AG08396 (cell line): ENCODE measurements at places on chromosomes 7 and 10.
A peak's percentile ranks its signal among the peaks of the same experiment; 100 is the strongest.

DNA sequence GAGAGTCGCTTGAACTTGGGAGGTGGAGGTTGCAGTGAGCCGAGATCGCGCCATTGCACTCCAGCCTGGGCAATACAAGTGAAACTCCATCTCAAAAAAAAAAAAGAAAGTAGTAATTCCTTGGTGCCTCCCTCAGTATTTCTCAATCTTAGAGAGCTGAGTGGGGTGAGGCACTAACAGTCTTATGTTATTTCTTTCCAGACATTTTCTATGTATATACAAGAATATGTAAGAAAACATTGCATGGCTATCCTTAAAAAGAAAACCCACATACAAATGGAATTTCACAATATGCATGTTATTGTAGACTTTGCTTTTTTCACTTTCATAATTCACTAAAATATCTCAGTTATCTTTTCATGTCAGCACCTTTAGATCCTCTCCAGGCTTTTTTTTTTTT is 13.6 kb upstream of the SLF2 start:
- no peak for DNase-seq

GRCh38 chr7:79636849-79637248 is 183.4 kb upstream of the MAGI2 start:
- no peak for DNase-seq

GRCh38 chr7:127886248-127886647 is 145.0 kb downstream of the LRRC4 start:
- no peak for DNase-seq

GRCh38 chr7:123773481-123773880 is 24.7 kb upstream of the WASL start:
- DNase-seq, result no peak

- no peak for DNase-seq
These were observed 103.3 kb upstream of the IGFBP3 start for GRCh38 chr7:46024263-46024916.

DNA sequence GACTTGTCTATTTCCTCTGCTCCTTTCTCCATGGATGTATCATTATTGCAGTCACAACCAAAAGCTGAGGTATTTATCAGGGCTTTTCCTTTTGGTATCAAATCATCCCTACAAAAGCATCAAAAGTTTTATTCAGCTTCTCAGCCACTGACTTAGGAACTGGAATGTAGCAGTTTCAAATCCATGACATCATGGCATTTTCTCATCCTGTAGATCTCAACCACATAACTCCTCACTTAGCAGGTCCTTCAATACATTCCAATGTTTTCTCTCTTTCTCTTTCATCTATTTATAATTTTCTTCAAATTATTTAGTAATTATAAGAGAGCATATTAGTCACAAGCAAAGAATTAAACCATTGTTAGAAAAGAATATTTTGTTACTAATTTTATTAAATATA is 537.4 kb upstream of the SORCS1 start:
- DNase-seq, result peak; percentile 3

DNA sequence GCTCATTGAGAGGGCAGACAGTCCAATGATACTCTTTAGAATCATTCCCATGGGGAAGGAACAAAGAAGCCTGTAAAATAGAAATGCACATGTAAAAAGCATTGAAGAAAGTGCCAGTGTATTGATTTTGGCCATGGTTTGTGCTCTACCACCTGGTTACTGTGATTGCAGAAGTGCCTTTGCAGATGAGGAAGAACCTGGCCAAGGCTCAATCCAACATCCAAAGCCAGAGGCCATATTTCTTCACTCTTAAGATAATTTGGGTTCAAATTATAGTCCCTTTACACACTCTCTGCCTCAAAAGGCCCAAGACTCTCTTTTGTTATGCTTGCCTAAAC is 122.1 kb downstream of the EGFR start:
- no peak for DNase-seq

- no peak for DNase-seq
These were observed 477.3 kb upstream of the CELF2 start for GRCh38 chr10:10540398-10540797.

DNA sequence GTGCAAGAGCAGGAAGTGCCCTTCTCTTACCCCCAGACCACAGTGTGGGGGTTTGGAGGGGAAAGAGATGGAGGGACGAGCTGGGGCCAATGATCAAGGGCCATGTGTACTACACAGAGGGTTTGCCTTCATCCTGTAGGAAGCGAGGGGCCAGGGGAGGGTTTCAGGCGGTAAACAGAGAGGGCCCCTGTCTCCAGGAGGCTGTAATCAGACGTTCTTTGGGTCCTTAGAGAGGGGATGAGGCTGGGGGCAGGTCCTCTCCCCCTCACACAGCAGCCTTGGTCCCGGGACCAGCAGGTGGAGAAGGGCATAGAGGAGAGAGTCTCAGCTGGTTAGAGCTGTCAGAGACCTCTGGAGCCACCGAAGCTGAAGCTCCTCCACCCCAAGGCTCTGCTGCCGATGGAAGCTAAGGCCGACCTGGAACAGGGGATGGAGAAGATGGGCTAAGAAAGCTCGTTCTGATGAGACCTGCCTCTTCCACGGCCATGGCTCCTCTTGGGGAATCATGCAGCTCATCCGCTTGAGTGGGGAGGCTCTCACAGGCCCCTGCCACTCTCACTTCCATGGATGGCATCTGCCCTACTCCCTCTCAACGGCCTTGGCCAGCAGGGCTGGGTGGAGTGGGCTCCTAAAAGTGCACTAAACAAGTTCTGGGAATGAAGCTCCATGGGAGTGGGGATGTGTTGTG is 3.5 kb downstream of the LOXL4 start:
- DNase-seq, result no peak

DNA sequence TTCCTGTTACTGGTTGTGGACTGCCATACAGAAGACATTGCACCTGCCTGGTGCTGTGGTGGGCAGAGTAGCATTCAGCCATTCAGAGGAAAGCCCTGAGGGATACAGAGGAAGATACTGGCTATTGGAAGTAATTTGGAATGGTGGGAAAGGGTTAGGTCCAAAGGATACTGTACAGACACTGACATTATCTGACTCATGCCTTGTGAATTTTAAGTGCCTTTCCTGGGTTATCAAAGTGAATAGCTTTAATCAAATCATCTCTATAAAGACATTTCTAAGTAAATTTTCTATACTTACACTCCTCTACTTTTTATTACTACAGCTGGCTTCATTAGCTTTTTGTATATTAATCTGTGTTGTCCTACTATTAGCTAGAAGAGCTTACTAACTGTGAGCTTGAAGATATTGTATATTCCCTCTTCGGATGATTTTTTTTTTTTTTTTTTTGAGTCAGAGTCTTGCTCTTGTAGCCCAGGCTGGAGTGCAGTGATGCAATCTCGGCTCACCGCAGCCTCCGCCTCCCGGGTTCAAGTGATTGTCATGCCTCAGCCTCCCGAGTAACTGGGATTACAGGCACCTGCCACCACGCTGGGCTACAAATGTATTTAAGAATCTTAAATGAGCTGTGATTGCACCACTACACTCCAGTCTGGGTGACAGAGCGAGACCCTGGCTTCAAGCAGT is 186.5 kb downstream of the ADK start:
- DNase-seq, result no peak

- DNase-seq, result no peak
These were observed 185.2 kb downstream of the SKIDA1 start for GRCh38 chr10:21340331-21340730.

DNA sequence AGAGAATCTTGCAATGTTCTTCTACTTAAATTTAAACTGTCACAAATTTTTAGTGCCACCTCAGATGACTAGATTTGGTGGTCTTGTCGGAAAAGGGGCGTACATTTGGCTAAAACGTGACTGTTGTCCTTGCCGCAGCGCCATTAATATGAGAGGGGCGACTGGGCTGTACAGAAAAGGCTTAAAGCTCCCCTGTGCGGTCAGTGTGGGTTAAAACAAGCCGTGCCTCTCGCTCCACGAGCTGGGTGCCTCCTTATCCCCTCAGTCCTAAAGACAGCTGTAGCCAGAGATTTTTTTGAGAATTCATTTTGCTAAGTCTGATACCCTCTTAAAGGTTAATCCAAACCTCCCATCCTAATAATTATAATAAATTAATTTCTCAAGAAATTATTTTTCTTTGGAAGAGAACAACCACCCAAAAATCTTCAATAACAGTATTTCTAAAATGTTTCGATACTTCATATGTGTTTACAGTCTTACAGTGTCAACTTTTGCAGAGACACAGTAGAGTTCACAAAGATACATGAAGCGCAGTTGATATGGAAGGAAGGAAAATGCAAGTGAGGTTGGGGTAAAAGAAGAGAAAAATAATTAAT is 68.6 kb downstream of the C7orf25 start:
- DNase-seq, result peak; percentile 64

- no peak for DNase-seq
These were observed 44.6 kb downstream of the CCSER2 start for GRCh38 chr10:84373000-84373399.

DNA sequence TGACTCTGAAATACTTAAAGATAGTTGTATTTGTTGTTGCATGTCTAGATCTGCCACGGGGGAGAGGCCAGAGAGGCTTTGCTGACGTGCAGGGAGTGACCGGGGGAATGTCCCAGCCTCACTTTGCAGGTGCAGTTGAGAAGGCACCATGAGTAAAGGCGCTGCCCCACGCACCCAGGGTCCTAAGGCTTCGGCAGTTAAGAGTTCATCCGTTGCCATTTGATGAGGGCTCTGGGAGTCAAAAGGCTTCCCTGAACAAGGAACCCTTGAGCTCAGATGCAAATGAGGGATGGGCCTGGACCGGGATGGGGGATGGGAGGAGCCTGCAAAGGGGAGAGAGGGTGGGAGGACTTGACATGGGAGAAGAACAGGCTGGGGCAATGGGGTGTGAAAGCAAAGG is 20.4 kb downstream of the PPP2R2D start:
- no peak for DNase-seq

DNA sequence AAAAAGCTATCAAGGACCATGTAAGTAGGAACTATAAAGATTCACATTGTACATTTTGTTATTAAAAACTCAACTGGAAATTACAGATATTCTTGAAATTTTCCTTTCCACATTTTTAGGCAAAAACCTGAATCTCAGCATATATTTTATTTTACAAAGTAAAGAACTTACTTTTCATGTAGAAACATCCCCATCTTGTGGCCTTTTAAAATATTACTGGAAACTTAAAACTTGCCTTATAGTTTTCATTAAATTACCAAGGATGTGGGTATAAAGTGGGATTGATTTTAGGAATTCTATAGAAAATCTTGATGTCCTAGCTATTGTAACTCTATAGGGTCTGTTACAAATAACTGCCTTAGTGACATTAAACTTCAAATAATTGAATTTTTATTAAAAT is 10.6 kb downstream of the DBF4 start:
- DNase-seq, result no peak

DNA sequence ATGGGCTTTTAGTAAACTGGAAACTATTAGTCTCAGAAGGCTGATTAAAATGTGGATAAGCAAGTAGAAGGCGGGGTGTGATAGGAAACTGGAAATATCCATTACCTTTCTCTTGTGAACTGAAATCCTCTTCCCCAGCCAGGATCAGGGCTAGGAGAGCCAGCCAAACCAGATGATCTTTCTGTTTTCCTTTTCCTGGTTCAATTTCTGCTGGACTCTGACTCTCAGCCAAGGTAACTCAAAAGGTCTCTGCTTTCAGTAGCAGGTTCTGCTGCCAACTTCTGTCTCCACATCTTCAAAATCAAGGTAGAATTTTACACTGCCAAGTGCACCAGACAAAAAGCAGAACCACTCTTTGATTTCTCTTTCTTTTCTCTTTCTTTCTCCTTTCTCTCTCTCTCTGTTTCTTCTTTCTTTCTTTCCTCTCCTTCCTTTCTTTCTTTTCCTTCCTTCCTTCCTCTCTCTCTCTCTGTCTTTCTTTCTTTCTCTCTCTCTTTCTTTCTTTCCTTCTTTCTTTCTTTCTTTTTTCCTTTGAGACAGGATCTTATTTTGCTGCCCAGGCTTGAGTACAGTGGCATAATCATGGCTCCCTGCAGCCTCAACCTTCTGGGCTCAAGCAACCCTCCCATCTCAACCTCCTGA is 30.8 kb downstream of the OTUD1 start:
- DNase-seq, result no peak

DNA sequence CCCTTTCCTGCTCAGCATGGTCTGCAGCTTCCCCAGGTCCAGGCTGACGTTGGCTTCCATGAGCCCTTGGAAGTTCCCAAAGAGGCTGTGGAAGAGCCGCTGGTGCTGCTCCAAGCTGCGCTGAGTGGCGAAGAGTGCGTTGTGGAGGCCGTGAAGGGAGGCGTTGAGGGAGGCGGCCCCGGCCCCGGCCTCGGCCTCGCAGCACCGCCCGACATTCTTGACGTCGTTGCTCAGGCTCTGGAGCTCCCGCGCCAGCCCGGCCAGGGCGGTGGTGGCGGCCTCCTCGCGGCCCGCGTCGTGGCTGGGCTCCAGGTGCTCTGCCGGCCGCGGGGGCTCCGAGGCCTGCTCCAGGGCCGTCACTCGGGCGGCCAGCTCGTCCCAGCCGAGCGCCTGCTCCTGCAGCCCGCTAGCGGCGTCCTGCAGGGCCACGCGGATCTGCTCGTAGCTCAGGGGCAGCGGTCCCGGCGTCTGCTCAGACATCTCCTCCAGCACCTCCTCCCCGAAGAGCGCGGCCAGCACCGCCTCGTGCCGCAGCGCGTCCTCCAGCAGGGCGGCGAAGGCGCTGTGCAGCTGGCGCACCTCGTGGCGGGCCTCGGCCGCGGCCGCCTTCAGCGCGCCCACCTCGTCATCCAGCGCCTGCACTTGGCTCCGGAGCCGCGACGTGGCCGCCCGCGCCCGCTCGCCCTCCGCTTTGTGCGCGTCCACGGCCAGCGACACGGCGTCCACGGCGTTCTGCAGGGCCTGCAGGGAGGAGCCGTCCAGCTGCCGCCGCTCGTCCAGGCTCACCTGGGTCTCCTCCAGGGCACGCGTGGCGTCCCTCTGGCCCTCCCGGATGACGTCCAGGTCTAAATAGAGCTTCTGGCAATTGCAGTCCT is 14.7 kb downstream of the MMRN2 start:
- DNase-seq, result no peak

GRCh38 chr7:128767475-128768110 is 8.0 kb downstream of the OPN1SW start:
- no peak for DNase-seq

GRCh38 chr10:26423722-26424121 is 14.4 kb upstream of the APBB1IP start:
- DNase-seq, result no peak

- peak; percentile 48 for DNase-seq
These were observed at the start of gene CRPPA for GRCh38 chr7:16421333-16422102. CRPPA (minus strand) TSS chr7:16421538; CDS start chr7:16421322, 216 bp downstream.

DNA sequence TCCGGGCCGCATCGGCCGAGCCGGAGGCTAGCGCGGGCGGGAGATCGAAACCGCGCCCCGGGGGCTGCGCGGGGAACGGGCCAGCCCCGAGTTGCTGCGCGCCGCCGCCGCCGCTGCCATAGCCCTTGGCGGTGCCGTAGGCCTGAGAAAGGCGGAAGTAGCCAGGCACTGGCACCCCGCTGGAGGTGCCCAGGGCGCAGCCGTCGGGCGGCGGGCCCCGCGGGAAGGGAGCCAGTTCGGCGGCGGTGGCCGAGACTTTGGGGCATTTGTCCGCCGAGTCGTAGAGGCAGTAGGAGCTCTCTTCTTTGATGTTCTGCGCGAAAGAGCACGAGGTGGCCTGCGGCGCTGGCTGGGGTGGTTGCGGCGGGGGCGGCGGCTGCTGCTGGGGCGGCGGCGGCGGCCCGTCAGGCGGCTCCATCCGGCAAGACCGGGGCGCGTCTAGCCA is 587 bp downstream of the HOXA10 start:
- no peak for DNase-seq
